ENCODE measurements at places on chromosomes 16 and 17.

DNA sequence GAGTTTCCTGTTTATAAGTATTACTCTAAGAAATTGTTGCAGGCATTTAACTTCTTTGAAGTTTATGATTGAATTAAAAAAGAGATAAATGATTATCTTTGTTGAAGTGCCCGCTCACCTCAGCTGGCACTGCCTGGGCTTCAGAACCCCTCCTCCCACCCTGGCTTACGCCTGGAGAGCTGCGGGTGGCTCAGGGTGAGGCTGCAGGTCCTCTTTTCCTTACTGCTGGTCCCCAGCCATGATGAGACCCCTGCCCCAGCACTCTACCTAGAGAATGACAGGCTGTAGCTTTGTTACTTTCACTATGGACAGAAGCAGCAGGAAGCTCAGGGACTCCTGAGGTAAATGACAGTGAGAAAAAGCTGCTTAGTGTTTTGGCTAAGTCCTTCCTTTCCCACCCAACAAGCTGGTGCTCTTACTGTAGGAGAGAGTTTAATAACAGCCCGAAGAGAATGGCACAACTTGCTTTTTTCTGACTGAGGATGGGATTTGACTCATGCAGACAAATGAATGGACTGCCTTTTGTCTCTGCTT is 62.1 kb downstream of the EPN2 start:
- DNase-seq, result no peak

DNA sequence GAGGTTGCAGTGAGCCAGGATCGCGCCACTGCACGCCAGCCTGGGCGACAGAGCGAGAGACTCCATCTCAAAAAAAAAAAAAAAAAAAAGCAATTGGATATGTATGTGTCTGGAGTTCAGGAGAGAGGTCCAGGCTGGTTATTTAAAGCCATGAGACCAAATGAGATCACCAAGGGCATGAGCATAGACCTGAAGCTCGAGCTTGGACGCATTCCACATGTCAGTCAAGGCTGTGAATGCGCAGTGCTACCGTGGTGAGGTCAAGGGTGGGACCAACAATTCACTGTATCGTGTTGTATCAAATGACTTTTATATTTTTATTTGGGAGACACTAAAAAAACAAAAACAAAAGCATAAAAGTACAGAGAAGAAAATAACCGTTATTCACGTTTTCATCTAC is 29.1 kb upstream of the SPNS2 start:
- DNase-seq, result no peak

DNA sequence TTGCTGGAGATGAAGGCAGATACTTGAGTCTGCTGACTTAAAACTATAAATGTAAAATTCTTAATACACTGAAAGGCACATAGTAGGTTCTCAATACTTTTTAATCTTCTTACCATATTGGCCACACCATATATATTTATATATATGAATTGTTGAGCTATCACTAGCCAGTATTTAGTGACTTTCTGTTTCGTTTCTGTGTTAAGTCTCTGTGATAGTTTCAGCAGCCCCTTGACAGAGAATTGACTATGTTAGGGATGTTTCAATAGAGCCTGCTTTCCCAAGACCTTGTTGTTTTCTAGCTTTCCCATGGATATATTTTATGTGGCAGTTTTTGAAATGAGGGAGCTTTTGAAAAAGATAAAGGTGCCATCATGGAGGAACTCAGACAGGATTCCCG is 206.5 kb upstream of the GOT2 start:
- DNase-seq, result no peak

GRCh38 chr17:63984651-63985386 is 12.1 kb upstream of the SCN4A start:
- peak; percentile 81 for DNase-seq

GRCh38 chr17:46811978-46812583 is 6.4 kb downstream of the WNT3 start:
- DNase-seq, result no peak

DNA sequence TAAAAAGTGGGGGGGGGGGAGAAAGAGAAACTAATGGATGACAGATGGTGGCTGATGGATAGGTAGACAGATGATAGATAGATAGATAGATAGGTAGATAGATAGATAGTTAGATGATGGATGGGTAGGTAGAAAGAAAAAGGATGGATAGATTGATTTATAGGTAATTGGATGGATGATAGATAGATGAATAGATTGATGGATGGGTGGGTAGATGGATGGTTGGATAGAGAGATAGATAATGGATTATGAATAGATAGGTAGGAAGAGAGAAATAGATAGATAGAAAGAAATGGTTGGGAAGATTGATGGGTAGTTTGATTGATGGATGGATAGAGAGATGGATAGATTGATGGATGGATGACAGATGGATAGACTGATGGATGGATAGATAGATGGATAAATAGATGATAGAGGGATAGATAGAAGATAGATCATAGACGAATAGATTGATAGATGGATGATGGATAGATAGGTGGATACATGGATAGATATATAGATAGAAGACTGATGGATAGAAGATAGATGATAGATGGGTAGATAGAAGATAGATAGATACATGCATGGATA is 337.1 kb downstream of the C16orf95 start:
- DNase-seq, result no peak

DNA sequence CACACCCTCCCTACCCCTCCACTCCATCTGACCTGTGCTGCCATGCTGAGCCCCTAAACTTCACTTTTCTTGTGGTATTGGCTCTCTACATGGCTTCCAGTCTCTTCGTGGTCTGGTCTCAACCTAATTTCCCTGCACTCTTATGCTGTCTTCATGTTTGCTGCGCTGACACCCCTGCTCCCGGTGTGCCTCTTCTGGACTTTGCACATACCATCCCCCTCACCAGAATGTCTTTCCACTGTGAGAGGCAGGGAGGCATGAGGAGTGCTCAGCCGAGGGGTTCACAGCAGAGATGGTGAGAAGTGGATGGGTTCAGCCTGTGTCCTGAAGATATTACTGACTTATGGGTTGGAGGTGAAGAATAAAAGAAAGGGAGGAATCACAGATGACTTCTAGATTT is 2.5 kb downstream of the TNFSF12 start:
- no peak for DNase-seq

GRCh38 chr17:58513267-58513964 is 1.0 kb downstream of the MTMR4 start:
- DNase-seq, result no peak

DNA sequence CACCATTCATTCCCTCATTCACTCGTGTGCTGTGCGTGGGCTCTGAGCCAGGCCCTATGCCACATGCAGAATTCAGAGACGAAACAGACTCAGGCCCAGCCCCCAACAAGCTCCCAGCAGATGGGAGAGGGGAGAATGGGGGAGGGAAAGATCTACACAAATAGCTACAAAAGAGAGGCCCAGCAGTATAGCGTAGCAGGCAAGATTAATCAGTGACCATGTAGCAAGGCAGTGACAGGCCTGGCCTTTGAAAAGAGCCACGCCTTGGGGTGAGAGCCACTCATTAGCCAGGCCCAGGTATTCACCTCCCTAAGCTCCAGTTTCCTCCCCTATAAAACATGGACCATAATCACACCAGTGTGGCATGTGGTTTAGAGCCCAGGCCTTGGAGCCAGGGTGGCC is 16.4 kb upstream of the KRT19 start:
- DNase-seq, result no peak

GRCh38 chr16:89114159-89114981 is 20.7 kb downstream of the ACSF3 start:
- DNase-seq, result no peak

GRCh38 chr16:82133798-82134197 is 36.2 kb downstream of the MPHOSPH6 start:
- DNase-seq, result no peak

GRCh38 chr16:47469227-47469626 is 8.1 kb downstream of the PHKB start:
- DNase-seq, result no peak

DNA sequence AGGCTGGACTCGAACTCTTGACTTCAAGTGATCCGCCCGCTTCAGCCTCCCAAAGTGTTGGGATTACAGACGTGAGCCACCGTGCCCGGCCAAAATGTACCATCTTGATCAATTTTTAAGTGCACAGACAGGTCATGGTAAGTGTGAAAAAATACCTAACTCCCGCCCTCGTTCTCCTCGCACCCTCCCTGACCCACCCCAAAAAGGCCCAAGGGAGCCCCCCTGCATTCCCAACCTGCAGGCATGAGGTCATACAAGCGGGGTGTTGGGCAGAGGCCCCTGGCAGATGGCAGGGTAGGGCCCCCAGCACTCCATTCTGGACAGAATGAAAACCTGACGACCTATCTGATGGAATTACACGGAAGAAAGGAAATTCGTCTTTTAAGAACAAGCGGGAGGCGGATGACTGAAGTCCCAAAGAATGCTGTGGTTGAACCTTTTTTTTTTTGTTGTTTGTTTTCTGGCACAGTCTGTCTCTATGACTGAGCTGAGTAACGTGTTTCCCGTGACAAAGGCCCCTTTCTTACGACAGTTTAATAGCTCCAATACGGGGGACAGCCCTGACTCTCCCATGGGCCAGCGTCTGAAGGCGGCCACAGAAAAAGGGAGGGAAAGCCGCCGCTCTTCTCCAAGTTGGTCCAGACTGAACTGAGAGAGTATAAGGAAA is 376.4 kb downstream of the SLC39A11 start:
- peak; percentile 34 for DNase-seq

DNA sequence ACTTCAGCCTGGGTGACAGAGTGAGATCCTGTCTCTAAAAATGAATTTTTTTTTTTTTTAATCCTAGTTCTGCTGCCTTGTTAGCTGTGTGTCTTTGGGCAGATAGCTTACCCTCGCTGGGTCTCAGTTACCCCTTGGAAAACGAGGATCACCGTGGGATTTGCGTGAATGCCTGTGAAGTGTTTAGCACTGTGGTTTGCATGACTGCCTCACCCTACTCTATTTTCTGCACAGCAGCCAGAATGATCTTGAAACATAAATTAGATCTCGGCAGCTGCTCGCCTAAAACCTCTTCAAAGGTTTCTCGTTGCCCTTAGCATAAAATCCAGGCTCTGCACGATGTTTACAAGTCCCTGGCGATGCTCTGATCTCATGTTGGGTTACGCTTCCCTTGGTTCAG is 71.2 kb upstream of the GRIN2A start:
- DNase-seq, result no peak

DNA sequence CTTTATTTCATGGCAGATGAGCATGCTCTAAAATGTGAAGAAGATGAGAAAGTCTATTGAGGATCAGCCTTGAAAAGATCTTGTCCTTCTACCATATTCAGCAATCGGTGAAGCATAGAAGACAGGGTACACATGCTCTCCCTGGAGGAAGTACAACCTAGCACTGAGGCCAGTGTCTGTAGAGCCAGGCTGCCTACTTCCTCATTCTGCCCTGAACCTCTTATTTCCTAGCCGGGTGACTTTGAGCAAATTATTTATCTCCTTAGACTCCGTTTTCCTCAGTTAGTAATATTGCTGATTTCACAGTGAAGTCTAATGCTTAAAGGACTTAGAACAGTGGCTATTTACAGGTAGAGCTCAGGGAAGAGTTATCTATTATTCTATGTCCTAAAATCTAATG is 58.4 kb downstream of the TMEM100 start:
- DNase-seq, result no peak

GRCh38 chr17:27346228-27346899 is 52.5 kb downstream of the WSB1 start:
- no peak for DNase-seq

DNA sequence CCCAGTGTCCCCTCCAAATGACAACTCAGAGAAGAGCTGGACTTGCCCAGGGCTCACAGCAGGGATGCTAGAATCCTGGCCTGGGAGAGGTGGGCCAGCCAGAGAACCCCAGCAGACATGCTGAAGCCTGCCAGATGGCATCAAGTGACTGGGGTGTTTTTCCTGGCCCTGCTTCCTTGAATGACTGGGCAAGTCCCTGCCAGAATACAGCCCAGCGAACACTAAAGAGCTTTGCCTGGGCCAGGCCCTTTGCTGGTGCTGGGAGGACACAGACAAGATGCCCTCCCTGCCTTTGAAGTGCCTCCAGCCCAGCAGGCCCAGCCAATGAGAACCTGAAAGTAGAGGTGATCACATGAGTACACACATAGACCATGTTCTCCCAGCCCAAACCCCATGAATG is 11.5 kb downstream of the ZNF319 start:
- DNase-seq, result no peak

DNA sequence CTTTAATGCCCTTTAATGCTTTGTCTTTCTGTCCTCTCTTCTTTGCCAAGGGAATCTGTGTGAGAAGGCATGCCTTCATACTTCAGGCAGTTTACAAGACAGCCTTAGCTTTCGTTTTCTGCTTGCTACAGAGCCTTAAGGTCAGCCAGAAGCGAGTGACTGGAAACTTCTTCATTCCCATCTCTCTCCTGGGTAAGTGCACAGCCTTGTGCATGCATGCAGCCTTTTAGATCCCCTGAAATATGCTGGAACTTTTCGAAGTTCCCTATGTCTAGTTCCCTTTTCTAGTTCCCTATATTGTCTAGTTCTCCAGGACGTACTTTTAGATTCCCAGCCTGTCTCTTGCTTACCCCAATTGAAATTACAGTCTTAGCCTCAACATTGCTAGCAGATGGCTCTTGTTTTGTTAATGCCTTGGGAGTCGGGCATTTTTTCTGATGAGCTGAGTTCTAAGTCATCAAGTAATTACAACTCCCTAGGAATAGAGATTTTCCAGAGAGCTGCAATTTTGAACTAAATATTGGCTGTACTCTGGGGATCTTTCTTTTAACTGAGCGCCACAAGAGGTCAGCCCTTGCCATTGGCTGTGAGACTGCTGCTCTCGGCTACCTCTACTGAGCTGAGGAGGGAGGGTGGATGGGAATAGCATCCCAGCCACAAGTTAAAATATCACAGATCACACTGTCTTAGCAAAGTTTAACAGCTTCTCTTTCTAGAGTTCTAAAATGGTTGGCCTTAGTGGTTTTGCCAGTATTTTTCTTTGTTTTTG is 22.7 kb upstream of the PPM1D start:
- DNase-seq, result peak; percentile 52

- no peak for DNase-seq
These were observed 85.4 kb downstream of the GAS7 start for GRCh38 chr17:10112962-10113361.

DNA sequence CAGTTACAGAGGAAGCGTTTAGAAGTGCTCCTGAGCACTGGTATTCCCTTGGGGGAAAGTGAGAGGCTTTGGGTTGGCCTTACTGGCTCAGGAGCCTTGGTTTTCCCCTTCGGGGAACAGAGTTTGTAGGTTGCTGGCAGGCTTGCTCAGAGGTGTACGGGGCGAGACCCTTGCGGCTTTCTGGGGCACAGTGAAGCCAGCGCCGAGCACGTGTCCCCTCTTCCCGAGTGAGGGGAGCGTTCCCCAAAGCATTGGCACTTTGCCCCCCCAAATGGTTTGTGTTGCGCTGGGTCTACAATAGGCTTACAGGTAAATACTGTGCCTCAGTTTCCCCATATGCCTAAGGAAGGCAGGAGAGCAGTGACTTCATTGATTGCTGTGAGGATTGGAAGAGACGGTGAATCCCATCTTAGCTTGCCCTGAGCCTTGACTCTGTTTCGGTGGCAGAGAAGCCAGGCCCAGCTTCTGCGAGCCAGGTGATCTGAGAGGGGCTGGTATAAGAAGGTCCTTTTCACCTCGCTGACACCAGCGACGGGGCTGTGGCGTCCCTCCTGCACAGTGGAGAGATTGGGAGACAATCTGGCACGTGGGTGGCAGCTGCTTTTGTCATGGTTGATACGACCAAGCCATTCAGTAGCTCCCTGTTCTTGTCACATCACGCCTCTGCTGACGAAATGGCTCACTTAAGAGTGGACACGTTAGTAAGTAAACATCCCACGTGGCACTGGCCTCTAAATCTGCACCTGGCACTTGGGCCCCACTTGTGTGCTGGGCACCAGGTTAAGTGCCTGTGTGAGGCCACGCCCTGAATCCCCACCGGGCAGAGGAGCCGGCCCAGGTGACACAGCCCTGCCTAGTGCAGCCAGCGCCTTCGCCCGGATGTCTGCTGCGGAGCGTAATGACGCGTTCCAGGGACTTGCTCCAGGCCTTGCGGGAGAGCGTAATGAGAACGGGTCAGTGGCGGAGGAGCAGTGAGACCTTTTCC is 55.0 kb downstream of the MEAK7 start:
- DNase-seq, result no peak

Measured in femur (tissue), 1 donor.